ENCODE measurements at places on chromosomes 2 and 18.
A peak's percentile ranks its signal among the peaks of the same experiment; 100 is the strongest.

DNA sequence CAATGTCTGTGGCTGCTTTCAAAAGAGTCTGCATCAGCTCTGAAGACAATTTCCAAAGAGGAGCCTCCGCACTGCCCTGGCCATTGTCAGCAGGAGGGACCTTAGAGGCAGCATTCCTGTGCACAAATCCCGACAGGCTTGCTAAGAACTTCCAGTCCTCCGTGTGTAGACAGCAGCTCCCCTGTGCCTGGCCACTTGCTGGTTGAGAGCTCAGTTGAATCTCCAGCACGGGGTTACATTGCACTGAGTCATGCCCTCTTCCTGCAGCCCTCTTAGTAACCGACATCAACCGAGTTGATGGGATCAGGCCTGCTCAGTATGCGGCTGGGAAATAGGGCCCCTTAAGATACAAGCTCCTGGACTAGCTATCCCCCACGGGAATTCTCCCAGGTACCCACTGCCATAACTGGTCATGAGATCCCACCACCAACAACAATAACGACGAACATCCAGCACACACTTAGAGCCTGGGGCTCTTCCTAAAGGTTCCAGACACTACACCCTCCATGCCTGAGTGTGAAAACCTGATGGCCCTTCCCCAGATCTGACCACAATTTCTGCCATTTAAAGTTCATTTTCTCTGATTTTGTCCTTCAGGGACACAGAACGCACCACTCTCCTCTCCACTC lies 12.0 kb downstream of the ATP6V1B1 start:
- no peak for DNase-seq

DNA sequence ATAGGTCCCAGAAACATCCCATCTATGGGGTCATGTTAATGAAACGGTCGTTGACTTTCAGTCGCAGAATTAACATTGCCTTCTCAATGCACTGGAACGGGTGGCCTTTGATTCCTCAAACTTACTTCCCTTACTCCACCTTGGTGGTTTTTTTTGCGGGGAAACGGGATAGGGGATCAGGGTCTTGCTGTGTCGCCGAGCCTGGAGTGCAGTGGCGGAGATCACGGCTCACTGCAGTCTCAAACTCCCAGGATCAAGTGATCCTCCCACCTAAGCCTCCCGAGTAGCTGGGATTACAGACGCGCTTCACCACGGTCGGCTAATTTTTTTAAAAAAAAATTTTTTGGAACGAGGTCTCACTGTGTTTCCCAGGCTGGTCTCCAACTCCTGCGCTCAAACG lies 754 bp downstream of the ATG16L1 start:
- no peak for DNase-seq

DNA sequence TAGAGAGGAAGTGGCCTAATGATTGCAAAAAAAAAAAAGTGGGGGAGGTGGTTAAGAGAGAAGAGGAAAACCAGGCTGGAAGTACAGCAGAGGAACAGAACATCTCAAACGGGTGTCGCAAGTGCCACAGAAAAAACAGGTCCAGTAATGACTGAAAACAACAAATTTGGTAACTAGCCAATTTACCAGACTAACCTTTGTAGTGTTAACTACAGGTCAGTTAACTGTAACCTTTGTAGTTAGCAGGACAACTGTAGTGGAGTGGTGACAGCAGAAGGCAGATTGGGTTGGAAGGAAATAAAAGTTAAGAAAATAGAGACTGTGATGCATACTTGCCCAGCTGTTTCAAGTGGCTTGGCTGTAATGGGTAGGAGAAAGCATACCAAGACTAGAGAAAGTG lies 91.4 kb upstream of the CHST9 start:
- no peak for DNase-seq

- no peak for DNase-seq
Observed at GRCh38 chr18:22639026-22639463, 221.3 kb upstream of the CTAGE1 start.

GRCh38 chr2:102615620-102616436 lies 3.5 kb upstream of the SLC9A2 start:
- peak; percentile 73 for DNase-seq

DNA sequence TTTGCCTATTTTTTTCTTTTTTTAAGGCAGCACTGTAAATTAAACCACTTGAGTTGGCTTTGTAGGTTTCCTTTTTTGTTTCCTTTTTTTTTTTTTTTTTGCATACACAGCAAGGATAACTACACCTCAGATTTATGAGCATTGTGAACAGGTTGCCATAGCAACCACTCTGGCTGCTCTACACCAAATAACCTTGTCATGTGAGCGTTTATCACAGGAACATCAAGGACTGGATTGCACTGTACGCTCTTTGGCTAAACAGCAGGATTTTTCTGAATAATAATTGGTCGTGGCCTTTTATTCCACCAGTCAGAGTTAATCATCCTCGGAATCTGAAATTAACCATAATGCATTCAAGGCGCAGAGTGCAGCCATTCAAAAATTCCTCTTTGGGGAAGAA lies 199.1 kb upstream of the SLC14A2 start:
- no peak for DNase-seq

- no peak for DNase-seq
Observed at GRCh38 chr18:50340078-50340477, 34.8 kb upstream of the SKA1 start.

- no peak for DNase-seq
Observed at GRCh38 chr2:182265718-182266117, 161.1 kb downstream of the PDE1A start.

- DNase-seq, result peak; percentile 85
Observed at GRCh38 chr2:39778775-39779340, at the start of gene THUMPD2. Gene THUMPD2 (minus strand): TSS chr2:39779258. CDS start chr2:39779239, 19 bp downstream.

DNA sequence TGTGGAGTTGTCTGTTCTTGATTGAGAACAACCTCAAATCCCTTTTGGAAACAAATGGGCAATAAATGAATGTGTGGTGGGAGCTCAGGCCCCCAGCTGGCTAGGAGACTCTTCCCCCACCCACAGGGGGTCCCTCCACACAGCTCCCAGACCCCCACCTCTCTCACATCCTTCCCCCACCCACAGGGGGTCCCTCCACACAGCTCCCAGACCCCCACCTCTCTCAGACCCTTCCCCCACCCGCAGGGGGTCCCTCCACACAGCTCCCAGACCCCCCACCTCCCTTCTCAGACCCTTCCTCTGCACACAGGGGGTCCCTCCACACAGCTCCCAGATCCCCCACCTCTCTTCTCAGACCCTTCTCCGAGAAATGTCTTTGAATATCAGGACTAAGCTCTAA lies 79.0 kb upstream of the CTDP1 start:
- DNase-seq, result no peak

DNA sequence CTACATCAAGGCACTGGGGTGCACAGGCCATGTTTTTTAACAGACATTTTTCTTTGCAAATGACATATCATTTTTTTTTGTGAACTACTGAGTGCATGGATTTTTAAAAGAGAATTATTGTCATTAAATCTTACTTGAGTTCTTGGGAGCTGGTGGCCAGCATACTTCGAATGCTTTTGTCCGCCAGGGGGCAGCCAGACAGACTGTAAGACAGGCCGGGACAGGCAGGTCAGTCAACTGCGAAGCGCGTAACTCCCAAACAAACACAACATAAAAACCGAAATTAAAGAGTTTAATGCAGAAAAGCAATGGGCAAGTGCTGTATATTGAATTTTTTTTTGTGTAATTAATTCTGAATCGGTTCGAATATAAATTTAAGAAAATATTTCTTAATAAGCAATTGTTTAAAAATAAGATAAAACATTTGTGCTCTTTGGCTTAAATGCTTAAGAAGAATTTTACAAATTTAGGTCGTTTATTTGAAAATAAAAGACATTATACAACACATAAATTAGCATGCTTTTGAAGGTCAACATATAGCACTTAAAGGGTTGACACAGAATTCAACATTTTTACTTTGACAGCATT lies 142.2 kb upstream of the PXDN start:
- DNase-seq, result peak; percentile 69

GRCh38 chr2:71799013-71799575 lies 345.7 kb downstream of the DYSF start:
- no peak for DNase-seq

GRCh38 chr18:35240664-35241447 lies at the start of gene ZNF397:
Gene ZNF397 (plus strand): TSS chr18:35241034. CDS start chr18:35242471, 1,437 bp downstream.
- peak; percentile 94 for DNase-seq

GRCh38 chr2:54641988-54642387 lies 81.5 kb upstream of the EML6 start:
- DNase-seq, result no peak

GRCh38 chr2:74585406-74586185 lies 31.1 kb downstream of the DOK1 start:
- DNase-seq, result no peak

- no peak for DNase-seq
Observed at GRCh38 chr2:142599504-142599903, 278.0 kb upstream of the KYNU start.

GRCh38 chr18:46435031-46435430 lies 222.0 kb downstream of the LOXHD1 start:
- DNase-seq, result no peak

GRCh38 chr2:178807227-178808008 lies at the start of gene TTN:
Gene TTN (minus strand): TSS chr2:178807423. CDS start chr2:178804642, 2,781 bp downstream.
- DNase-seq, result no peak

DNA sequence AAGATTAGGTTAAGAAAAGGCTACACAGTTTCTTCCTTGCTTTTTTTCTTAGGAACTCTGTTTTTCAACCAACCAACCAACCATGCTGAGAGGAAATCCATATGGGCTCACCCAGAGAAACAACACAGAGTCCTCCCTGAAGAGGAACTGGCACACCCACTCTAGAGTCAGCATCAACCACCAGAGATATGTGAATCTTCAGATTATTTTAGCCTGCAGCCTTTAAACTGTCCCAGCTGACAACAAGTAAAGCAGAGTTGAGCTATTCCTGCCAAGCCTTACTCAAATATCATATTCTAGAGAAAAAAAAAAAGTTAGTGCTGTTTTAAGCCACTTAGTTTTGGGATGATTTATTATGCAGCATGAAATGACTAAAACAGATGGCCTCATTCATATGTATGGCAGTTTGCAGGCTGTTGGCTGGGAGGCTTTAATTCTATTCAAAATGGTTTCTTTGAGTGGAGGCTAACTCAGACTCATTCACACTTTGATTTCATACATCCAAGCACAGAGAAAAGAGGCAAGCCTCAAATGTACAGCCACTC lies 1637.7 kb upstream of the LRRTM1 start:
- DNase-seq, result no peak

- DNase-seq, result no peak
Observed at GRCh38 chr2:240795916-240796510, 24.0 kb downstream of the KIF1A start.

DNA sequence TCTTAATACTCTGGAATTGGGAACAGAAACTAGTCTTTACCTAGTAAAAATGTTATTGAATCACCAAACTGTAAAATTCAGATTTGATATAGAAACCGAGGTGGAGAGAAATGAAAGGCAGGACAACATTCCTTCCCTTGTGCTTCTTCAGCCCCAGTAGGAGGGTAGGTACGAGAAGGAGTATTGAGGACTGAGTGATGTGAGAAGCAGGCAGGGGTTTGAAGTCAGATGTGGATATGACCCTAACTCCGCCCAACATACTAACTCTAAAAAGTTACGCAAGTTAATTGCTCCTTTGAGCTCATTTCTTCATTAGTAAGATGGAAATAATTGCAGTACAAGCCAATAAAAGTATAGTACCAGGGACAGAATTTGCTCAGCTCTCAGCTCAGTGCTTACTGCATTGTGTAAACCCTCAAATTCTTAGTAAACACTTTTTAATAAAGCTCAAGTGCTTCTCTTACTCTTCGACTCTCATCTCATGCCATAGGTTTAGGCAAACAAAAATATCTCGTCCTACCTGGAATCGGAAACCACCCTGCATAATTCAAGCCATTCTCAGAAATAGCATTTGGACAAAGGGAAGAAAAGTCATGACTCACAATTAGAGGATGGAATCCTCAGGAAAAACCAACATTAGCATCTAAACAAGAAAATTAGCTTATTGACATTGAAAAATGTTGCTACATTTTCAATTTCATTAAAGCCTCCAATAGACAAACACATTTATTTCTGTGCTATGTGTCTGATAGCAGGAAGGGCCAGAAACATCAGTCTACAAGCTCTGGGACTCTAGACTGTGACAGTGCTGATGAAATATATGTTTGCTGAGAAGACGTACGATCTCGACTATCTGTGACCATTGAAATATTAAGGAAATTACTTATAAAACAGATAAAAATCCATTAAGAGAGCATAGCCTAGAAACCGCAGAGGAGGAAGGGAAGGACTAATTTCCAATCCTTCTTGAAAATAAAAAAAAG lies 161.3 kb downstream of the HNMT start:
- no peak for DNase-seq

DNA sequence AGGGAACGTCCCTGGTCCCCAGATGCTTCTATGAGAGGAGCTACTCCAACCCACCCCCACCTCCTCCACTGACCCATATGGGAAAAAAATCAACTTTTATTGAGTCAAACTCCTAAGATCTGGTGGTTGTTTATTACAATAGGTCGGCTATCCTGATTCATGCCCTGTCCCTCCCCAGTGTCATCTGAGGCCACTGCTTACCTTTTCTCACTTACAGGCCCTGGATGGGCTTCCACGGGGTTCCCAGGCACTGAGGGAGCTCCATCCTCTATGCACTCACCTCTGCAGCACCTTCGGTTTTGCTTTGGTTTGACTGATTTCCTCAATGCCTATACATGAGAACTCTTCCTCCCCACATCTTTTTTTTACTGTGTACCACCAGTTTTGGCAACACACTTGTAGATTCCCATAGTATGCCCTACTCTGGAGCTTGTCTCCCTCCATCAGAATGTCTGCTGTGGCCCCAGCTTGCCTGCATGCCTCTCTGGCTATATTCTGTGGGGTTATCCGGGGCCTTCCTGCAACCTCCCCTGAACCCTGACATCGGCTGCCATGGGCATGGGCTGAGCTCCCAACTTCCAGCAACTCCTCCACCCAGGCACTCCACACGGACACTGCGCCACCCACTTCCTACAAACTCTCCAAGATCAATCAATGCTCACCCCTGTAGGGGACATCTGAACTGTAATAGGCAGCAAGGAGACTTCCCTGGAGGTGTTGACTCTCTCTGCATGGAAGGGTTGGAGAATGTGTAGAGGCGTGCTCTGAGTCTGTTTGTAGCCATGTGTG lies 236.1 kb downstream of the VAPA start:
- DNase-seq, result no peak

- DNase-seq, result no peak
Observed at GRCh38 chr2:236351966-236352525, 87.8 kb upstream of the ASB18 start.

GRCh38 chr2:15041429-15041837 lies 408.9 kb downstream of the LRATD1 start:
- no peak for DNase-seq

GRCh38 chr2:101132202-101132601 lies 19.0 kb downstream of the TBC1D8 start:
- DNase-seq, result no peak

- DNase-seq, result no peak
Observed at GRCh38 chr2:84393829-84394228, 65.3 kb downstream of the SUCLG1 start.
